ENCODE measurements at places on chromosomes 4 and X. TPM values are rescaled to one million over a fixed set of nuclear protein-coding genes. Genes with fewer than 3 reads are reported as not detected.

RAB41 gene
- polyA plus RNA-seq, result not detected

GEMIN8 gene
- polyA plus RNA-seq, result 25.4 TPM

F9 gene
- not detected for polyA plus RNA-seq

TSPAN6 gene
- polyA plus RNA-seq, result 60.1 TPM

PLRG1 gene
- 54.6 TPM for polyA plus RNA-seq

CENPVL1 gene
- polyA plus RNA-seq, result not detected

SPANXC gene
- not detected for polyA plus RNA-seq

CITED1 gene
- 1.5 TPM for polyA plus RNA-seq

MORC4 gene
- 8.2 TPM for polyA plus RNA-seq

FAT4 gene
- polyA plus RNA-seq, result 0.99 TPM

GPRASP1 gene
- polyA plus RNA-seq, result 4.8 TPM

All from kidney (tissue), 22 donors.